ENCODE measurements at places on chromosomes 16 and 17.

GRCh38 chr16:86220561-86220960, 289.8 kb upstream of the FOXF1 start:
- DNase-seq, result no peak

- no peak for DNase-seq
Observed at GRCh38 chr16:28585674-28586073, 11.2 kb downstream of the SULT1A2 start.

DNA sequence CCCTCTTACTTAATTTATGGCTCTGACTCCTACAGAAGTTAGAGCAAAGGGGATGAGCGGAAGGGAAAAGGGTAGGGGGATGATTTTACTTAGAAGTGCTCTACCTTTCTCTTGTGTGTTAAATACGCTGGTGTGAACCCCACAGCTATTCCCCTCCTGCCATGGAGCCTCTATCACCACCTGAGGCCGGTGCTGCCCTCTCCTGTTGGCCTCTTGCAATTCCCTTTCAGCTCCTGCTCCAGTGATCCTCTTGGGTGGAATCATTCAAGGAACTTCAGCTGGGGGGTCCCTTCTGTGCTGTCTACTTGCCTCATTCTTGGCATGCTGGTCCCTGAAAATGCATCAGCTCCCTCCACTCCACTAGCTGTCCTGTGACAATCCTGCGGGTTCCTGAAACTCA, 41.8 kb upstream of the CDH8 start:
- no peak for DNase-seq

DNA sequence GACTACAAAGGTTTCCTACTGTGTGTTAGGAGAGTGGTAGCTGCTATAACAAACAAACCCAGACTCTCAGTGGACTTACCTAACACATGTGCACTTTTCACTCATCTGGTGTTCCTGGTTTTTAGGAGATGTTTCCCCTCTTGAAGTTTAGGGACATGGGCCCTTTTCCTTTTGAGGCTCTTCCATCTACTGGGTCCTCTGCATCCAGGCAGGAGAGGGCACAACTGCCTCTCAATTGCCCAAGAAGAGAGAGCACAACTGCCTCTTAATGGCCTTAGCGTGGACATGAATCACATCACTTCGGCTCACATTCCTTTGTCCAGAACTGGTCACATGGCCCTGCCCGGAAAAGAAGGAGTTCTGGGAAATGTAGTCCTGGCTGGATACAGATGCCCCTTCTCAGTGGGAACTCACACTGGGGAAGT, 9.8 kb upstream of the TNRC6C start:
- DNase-seq, result no peak

- DNase-seq, result no peak
Observed at GRCh38 chr16:85746460-85747215, 4.3 kb downstream of the C16orf74 start.

DNA sequence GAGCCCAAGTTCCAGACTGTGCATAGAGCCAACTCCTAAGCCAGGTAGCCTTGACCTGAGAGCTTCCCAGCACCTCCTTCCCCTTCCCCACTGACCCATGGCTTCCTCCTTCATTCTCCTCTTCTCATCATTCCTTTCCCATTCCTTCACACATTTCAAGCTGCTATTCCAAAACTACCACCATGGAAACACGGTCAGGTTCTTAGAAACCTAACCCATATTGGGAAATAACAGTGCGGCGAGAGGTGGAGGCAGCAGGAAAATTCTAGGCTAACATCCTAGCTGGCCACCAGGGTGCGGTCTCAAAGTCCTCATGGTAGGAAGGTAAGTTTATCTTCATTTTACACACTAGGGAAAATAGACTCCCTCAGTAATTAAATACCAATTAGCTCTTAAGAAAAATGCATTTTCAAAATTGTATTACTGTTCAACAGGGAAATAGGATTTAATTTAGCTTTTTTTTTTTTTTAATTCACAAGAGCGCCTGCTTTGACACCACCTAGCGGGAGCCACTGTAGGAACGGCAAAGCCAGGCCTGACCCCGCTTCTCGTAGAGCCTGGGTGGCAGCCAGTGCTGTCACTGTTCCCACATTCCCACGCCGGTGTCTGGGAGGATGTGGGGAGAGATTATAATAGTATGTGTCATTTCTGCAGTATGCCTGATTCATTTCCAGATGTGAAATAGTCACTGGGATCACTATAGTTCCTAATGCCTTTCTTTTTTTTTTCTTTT, 14.0 kb upstream of the SPHK1 start:
- DNase-seq, result no peak

GRCh38 chr17:7367083-7367482, 12.1 kb downstream of the TMEM95 start:
- no peak for DNase-seq

DNA sequence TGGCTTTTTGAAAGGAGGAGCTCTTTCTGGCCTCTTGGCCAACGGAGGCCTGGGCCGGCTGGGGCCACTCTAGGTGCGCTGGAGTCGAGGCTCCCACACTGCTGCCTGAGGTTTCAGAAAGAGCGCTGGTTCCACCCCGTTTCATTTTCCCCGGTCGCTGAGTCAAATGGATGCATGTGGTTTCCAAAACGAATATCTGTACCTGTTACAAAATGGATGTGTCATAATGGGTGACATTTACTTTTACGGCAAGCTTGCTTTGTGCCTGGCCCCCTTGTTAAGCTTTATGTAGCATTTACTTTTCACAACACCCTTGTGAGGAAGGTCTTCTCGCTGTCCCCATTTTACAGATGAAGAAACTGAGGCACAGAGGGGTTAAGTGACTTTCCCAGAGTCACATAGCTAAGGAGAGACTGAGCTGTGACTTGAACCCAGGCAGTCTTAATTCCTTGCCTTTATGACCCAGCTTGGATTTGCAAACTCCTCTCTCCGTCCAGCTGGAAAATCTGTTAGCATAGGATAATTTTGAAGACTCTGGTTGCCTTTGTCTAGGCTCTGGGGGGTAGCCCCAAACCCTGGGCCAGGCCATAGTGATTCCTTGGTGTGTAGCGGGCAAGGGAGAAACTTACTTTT, 10.6 kb downstream of the KSR1 start:
- no peak for DNase-seq

- no peak for DNase-seq
Observed at GRCh38 chr16:84769416-84769815, 50.4 kb upstream of the CRISPLD2 start.

GRCh38 chr16:81522108-81522701, 77.6 kb downstream of the CMIP start:
- DNase-seq, result no peak

DNA sequence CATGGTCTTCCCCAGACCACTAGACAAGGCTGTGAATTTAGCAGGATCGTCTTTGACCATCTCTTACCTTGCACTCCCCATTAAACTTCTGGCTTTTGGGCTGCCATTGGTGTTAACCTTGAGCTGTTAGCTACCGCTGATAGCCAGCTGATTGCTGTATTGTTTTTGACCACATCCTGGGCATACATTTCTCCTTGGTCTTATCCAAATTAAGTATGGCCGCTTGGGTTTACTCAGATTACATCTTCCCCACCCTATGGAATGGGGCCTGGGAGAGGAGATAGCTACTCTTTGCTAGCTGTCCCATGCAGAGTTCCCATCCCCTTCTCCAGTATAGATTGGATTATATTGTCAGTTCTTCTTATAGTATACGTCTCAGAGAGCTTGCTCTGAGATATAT, 270.4 kb upstream of the ELAC2 start:
- no peak for DNase-seq

- no peak for DNase-seq
Observed at GRCh38 chr17:17635126-17635525, 43.6 kb upstream of the PEMT start.

GRCh38 chr17:17042384-17042736, at the start of gene MPRIP:
MPRIP (plus strand) TSS chr17:17042457; CDS start chr17:17042849, 392 bp downstream.
- no peak for DNase-seq

GRCh38 chr17:78399693-78400144, 21.3 kb downstream of the PGS1 start:
- no peak for DNase-seq

DNA sequence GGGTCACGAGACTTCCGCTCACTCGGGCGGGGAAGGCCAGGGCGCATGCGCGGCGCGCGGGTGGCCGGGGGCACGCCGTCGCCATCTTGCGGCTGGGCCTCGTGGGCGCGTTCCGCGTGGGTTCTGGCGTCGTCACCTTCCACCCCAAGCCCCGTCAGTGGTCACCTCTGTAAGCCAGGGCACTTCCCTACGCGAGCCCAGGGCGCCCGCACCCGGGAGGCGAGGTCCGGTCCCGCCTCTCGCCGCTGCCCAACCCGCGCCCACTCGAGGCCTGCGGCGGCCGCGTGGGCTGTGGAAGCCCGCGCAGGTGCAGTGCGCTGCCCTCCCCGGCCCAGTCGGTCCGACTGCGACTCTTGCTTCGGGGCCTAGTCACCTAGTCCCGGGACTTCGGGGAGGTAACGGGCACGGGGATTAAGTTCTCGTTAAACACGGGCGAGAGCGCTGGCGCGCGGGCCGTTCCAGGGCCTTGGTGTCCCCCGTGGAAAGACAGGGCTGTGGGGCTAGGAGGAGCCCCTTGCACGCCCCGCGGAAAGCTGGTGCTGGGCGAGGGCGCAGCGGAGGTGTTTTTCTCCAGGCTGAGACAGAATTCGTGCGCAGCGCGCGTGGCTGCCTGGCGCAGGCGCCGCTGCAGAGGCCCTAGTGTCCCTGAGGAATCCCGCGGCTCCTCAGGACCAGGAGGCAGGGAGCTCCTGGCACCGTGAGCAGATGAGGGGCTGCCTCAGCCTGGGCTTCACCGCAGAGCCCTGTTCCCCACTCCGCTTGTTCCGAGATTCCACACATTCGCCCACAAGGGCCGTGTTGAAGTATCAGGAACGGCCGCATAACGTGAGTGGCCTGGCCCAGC, 472 bp upstream of the ARHGDIA start:
- peak; percentile 93 for DNase-seq

DNA sequence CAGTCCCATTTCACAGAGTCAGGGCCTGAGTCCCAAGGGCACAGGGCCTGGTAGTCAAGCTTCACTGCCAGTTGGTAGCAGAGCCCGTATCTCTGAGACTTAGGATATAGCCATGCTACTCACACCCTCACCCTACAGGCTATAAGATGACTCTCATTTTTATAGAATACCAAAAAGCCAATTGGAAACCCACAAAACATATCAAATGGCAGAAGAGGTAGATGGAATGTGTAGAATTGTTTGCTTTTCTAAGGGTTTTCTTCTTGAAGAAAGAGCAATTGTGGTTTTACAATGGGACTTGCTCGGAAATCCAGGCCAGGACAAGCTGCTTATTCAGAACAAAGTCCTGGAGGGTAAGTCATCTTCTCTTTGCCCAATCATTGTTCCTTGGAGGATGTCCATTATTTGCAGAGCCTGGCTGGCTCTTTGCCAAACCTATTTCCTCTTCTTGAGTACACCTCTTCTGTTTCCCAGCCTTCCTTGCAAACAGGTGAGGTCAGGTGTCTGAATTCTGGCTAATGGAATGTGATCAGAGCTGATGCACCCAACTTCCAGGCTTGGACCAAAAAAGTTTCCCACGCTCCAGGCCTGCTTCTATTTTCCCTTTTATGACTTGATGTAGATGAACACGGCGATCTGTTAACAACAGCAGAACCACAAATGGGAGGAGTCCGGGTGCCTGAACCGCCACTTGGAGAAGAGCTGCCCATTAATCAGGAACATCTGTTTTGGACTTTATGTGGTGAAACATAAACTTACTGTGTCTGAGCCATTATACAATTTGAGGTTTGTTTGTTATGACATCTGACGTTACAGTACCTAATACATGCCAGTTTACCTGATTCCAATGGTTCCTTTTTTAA, 16.9 kb upstream of the CCL22 start:
- no peak for DNase-seq

DNA sequence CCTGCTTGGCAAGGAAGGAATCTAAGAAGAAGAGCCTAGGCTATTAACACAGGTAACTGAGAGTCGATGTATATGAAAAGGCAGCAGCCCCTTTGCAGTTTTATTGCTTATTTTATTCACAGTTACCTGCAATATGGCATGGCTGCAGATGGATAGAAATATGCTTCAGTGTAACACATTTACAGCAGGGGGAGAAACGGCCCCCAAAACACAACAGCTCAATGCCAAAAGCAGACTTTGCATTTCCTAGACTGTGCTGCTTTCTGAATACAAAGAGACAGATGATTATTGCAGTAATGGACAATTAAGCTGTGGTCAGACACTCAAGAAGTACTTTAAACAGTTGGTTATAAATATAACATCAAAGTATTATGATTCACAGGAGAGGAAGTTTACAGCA, 108.0 kb upstream of the CDH13 start:
- no peak for DNase-seq

GRCh38 chr16:30896889-30897733, 697 bp downstream of the CTF1 start:
- DNase-seq, result peak; percentile 63

DNA sequence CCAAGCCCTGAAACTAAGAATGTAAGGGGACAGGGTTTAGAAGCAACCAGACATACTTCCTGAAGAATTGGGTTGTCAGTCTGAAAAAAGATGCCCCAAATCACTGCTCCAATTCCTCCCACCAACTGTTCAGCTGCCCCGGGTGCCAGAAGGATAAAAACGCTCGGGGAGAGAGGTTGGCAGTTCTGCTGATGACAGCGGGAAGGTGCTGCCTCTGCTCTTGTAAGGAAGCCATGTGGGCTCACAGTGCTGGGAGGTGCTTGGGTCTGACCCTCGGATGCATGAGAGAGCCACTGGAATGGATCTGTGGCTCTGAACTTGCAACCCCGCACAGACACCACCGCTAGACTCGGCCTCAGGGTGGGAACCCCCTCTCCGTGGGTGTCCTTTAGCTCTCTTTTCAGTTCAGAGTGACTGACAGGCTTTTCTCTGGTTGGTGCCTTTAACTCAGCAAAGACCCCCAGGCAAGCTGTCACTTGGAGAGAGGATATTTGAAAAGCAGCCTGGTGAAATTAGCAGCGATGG, 364.8 kb upstream of the RBFOX1 start:
- no peak for DNase-seq

- no peak for DNase-seq
Observed at GRCh38 chr16:12158428-12158827, 181.9 kb downstream of the SNX29 start.

DNA sequence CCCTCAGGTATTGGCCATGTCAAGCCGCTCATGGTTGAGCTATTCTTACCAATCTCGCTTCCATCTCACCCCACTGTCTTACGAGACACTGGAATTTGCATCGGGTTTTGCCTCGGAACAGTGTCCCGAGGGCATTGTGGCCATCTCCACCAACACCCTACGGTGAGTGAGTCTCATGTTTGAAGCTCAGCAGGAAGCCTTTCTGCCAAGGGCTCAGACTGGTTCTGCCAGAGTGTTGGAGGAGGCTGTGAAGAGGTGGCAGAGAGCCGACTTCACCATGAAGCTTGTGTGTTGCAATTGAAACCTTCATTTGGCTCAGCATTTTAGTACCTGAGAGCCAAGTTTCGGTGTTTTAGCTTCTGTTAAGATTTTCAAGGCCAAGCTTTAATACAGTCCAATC, 38.0 kb downstream of the SF3B3 start:
- no peak for DNase-seq

DNA sequence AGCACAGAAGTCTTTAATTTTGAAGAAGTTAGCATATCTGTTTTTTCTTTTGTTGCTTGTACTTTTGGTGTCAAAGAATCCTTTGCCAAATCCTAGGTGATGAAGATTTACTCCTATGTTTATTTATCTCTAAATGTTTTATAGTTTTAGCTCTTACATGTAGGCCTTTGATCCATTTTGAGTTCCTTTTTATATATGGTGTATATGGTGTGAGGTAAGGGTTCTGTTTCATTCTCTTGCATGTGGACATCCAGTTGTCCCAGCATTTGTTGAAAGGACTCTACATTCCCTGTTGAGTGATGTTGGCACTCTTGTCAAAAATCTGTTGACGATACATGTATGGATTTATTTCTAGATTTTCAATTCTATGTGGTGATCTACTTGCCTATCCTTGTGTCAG, 62.2 kb downstream of the RNF213 start:
- DNase-seq, result no peak

- DNase-seq, result no peak
Observed at GRCh38 chr16:6335072-6335471, 997.6 kb upstream of the RBFOX1 start.

All from T follicular helper cell (primary cell).